ENCODE measurements at places on chromosomes 2 and 18.

DNA sequence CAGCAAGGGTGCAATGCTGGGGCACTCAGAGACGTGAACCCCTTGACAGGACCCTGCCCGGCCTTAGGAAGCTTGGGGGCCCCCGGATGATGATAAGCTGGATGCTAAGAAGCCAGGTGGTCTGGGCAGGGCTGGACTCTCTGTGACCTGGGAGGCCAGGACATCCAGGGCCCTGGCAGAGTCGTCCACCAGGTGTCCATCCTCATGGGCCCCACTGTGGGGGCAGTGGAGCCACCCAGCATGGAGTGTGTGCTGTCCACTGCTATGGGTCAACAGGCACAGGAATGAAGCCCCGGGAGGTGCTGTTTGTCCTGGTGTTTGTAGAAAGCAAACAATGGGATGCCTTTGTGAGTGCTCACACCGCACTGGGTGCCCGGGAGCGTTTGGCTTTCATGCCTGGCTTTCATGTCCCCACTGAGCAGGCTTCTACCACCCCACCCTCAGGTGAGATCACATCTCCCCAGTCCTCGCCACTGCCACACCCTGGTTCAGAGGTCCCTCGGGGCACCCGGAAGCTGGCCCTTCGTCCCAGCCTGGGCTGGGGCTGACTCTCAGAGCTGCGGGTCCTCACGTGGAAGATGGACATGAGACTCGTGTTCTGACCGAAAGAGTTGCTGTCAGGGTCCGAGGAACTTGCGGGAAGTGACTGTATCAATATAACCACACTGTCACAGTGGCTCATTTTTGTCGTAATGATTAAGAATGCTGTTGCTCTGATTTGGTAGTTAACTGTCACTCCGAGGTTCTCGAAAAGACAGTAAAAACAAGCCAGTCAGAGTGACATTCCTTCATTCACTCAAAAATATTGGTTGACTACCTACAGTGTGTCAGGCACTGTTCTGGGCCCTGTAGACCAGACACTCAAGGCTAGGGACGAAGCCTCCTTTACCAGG is 53.3 kb downstream of the INHBB start:
- DNase-seq: no peak

GRCh38 chr2:70938586-70938950 is 2.9 kb downstream of the ATP6V1B1 start:
- DNase-seq: no peak

- no peak for DNase-seq
Measured at GRCh38 chr2:55025627-55026026, 24.6 kb downstream of the RTN4 start.

GRCh38 chr2:175175320-175175719 is 6.2 kb downstream of the ATP5MC3 start:
- no peak for DNase-seq

DNA sequence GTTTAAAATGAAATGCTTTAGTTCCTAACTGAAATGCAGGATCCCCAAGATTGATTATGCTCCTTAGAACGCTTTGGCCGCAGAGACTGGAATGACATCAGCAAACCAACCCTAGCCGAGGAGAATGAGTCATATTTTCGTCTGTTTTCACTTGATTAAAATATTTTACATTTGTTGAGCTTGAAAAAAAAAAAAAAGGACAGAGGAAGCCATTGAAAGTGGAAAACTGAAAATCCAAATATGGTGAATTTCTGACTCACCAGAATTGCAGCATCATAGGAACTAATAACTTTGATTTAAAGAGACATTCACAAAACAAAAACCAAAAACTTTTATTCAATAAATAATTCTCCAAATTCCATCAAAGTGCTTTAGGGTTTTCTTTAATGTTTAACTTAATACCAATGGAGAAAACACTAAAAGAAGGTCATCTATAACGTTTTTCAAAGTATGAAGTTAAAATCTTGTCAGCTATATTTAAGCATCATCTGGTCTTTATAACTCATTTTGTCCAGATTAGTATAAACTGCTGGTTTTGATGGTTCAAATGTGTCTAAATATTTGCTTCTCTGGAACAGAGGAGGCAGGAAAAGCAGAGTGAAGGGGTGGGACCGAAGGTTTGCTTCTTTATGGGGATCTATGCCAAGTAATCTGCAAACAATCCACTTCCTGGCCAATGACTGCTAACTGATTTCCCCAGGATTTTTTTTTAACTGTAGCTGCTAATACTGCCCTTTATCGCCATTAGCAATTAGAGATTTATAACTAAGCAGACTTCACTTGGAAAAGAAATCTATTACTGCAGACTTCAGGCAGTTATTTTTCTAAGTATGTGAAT is 30.9 kb upstream of the COL5A2 start:
- DNase-seq: no peak

DNA sequence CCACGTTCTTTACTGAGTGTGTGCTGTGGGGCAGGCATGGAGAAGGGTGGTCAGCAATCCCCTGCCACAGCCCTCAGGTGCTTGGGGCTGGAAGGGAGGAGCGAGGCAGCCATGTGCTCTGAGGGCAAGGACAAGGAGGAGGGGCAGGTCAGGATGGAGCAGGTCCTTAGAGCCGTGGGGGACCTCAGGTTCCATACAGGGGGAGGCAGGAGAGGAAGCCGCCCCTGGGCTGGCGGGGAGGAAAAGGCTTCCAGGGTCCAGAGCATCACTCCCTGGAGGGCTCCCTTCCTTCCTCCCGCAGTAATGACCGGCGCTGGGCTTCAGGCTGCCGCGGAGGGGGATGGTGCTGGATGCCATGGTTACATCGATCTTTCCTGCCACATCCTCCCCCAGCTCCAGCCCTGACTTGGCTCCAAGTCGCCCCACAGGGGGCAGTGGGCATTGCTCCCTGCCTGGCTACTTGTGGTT is 6.6 kb downstream of the GAREM2 start:
- no peak for DNase-seq

DNA sequence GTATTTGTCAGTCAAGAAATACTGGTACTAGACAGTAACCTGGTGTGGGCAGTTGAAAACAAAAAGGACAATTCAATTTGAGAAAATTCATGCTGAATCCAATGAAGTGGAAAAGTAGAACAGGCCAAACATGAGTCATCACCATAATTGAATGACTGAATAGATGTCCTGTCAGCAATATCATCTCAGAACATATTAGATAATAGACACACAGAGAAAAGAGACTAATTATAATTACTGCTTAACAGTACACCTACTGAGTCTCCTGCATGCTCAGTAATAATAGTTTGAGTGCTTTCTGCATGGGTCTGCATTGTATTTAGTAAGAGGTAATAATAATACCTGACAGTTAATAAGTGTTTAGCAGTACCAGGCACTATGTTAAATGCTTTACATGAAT is 138.6 kb upstream of the ZC3H15 start:
- no peak for DNase-seq

- DNase-seq: no peak
Measured at GRCh38 chr2:70855667-70856066, 20.1 kb upstream of the CD207 start.

DNA sequence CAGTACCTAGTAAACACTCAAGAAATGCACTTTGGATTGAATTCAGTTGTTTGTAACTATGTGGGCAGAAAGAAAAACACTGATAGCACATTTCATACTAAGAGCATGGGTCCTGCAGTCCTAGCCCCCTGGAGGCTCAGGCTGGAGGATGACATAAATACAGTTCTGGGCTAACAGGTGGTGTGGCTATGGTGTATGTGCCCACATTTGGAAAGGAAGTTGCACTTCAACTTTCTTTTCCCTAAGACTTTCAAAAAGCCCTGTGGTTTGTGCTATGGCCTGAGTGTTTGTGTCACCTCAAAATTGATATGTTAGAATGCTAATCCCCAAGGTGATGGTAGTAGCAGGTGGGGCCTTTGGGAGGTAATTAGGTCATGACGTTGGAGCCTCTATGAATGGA is 218.2 kb downstream of the CDCA7 start:
- DNase-seq: no peak

DNA sequence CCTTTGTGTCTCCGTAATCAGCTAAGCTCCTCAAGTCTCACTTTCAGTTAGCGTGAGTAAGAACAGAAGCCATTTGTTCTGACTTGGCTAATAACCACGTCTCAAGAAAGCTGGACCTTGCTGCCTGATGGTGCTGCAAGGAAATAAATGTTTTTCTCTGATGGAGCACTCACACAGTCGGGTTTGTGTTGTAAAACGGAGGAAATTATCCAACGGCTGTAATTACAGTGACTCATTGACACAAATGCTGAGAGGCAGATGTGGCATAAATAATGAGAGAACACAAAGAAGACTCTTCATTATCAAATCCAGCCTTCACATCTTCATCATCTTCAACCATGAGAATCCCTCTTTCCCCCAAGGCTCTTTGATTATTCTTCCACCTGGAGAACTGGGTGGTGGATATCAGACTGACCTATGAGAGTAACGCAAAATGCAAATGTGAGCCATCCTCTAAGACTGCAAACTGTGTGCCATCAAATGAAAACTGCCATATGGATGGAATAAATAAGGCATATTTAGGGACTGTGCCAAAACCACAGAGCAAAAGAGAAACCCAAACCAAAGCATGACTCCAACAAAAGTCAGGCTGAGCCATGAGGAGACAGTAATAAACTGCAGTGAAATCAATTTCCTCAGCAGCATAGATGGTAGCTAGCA is 252.6 kb downstream of the RND3 start:
- no peak for DNase-seq

- no peak for DNase-seq
Measured at GRCh38 chr2:177090967-177091366, 121.6 kb upstream of the HNRNPA3 start.

DNA sequence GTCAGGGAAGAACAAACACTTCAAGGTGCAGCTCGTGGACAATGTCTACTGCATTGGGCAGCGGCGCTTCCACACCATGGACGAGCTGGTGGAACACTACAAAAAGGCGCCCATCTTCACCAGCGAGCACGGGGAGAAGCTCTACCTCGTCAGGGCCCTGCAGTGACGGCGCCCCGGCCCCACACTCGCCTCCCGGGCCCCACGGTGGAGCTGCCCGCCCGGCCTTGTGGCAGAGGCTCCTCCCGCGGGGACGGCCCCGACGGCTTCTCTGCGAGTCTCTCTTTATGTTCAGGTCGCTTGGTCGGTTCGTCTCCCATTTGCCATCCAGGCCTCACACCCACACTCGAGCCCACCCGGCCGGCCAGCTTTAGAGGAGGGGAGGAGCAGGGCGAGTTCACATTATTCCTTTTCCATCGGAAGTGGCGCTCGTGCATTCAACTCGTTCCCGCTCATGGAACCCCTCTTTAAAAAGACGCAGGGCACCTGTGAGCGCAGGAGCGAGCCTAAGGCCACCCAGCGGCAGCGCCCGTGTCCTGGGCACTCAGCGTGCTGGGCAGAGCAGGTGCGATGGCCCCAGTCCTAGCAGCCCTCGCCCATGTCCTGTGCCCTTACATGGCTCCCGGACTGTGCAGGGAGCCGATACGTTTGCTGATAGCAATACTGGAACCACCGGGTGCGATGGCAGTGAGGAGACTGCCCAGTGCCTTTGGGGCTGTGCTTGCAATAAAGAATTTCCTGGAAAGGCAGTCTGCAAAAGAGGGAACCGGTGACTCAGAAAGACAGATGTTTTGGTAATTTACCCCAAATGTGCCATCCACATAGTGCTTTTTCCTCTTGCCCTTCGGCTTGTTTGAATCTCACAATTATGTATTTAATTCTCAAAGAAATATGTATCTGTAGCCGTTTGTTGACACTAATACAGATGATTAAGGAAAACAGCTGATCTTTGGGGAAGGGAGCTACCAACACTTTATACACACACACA is 148.6 kb downstream of the NCK2 start:
- DNase-seq: no peak

- DNase-seq: no peak
Measured at GRCh38 chr2:46367286-46367685, 70.1 kb downstream of the EPAS1 start.

- DNase-seq: no peak
Measured at GRCh38 chr2:26243470-26244308, 743 bp downstream of the HADHA start.

GRCh38 chr2:151297882-151298281 is 8.4 kb upstream of the NMI start:
- no peak for DNase-seq

DNA sequence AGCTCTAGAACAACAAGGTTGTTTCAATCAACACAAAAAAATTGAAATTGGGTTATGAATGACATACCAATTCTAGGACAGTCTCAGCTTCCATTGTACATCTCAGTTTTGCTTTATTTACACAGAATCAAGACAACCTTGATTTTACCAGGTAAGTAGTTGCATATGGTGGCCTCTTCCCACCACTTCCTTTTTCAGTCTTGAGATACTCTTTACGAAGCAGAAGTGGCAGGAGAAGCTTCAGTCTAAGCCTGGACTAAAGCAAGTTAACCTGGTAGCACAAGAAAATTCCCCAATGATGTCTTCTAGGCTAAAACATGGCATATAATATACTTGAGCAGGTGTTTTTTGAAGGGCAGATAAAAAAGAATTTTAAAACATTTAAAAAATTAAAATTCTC is 10.7 kb upstream of the FAM136A start:
- no peak for DNase-seq

GRCh38 chr2:210230518-210230917 is 5.3 kb upstream of the ACADL start:
- DNase-seq: no peak

DNA sequence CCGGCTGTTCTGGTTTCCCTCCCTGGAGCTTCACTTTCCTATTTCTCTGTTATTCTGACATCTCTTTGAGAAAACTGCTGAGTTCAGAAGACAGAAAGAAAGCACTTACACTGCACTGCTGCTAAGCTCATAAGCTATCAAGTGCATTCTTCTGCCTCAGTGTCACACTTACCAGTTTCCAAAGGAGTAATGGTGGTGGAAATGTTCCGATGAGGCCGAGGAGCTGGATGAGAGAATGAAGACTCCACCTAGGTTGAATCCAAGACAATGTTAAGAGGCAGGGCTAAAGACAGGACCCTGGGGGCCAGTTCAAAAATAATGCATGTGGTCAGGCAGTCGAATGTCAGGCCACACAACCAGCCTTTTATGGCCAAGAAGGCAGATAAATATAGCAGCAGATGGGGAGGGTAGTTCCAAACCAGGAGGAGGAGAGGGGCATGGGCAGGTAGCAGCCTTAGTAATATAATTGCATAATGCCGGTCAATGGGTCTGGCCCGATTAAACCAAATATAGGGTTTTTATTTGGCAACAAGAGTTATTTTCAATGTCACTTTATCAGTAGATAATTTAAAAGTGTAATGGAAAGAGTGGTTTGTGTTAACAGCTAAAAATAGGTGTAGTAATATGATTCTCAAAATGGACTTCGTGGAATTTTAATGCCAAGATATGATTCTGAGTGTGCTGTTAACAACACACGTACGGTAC is at the start of gene MYOM1:
Gene MYOM1, minus strand, starts transcription at position 338 of the 705 bp plus-strand sequence. CDS start 4,745 bp downstream, outside the sequence.
- no peak for DNase-seq

DNA sequence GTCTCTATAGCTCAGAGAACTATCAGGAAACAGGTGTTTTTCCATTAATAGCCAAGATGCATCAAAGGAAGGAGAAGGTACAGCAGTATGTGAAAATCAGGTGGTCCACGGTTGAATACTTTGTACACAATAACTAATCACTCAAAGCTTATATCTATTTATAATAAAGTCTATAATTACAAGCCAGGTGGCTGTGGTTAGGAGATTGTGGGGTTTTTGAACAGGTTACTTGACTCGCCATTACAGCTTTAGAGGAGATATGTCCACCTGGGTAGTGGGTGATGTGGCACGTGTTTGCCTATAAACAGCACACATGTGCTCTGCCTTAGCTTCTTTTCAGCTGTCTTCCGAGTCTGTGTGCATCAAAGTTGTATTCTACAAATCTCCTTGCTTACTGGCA is 892.2 kb upstream of the ZEB2 start:
- DNase-seq: no peak
